ENCODE measurements at places on chromosomes 12 and 14. TPM values are rescaled to one million over a fixed set of nuclear protein-coding genes. Genes with fewer than 3 reads are reported as not detected.

GRCh38 chr14:100504372-100505078 lies 82.7 kb downstream of the BEGAIN start:
- DNase-seq = no peak

CRIP2 gene
- polyA plus RNA-seq = 360 TPM

DNA sequence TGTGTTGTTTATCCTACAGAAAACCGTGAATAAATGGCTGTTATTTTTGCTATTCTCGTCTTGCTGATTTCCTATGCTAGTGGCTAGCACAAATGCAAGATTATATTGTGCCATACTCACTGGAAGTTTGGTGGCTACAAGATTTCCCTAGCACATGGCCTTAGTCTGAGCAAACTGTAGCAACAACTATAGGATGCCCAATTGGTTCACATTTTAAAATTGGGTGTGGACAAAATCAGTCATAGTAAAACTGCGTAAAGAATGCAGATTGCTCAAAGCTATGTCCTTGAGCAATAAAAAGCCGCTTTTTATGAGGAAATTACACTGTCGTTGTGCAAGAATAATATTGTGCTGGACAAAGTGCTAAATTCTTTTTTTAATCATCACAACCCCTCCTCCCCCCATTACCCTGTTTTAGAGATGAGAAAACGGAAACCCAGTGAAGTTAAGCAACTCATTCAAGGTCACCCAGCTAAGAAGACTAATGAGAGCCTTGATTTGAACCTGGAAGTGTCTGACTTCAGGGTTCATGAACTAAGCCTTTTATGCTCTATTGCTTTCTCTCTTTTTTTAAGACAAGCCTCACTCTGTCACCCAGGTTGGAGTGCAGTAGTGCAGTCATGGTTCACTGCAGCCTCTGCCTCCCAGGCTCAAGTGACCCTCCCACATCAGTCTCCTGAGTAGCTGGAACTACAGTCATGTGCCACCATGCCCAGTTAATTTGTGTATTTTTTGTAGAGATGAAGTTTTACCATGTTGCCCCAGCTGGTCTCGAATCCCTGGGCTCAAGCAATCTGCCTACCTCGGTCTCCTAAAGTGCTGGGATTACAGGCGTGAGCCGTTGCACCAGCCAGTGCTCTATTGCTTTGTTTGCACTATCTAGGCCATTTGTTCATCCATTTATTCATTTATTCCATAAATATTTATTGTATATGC lies 73.6 kb downstream of the SRGAP1 start:
- peak; percentile 83 for DNase-seq

DNA sequence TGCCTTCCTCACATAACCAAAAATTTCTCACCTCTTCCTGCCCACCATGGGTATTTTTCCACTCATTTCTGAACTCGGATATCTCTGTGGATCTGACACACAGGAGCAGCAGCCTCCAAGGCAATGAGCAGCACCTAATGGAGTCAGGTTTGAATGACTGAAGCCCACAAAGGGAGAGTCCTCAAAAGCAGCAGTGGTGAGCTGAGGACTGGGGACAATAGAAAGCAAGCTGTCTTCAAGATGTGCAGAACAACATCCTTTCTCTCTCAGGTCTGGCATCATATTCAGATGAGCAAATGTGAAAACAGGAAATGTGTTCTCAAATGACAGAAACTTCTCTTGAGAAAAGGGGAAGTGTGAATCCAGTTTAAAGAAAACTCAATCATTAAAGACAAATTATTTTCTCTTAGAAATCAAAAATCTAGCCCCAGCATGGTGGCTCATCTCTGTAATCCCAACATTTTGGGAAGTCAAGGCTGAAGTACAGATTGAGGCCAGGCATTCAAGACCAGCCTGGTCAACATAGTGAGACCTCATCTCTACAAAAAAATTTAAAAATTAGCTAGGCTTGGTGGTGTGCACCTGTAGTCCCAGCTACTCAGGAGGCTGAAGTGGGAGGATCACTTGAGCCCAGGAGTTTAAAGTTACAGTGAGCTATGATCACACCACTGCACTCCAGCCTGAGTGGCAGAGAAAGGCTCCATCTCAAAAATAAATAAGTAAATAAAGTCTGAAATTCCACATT lies 54.2 kb downstream of the C12orf42 start:
- no peak for DNase-seq

NYNRIN gene
- 6.4 TPM for polyA plus RNA-seq

DNA sequence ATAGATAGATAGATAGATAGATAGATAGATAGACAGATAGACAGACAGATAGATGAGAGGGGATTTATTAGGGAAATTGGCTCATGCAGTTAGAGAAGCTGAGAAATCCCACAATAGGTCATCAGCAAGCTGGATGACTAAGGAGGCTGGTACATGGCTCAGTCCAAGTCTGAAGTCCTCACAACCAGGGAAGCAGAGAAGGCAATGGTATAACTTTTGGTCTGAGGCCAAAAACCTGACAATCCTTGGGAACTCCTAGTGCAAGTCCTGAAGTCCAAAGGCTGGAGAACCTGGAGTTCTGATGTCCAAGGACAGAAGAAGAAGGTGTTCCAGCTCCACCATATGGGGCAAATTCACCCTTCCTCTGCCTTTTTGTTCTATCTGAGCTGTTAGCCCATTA lies 517.6 kb upstream of the ATP2B1 start:
- DNase-seq = no peak

HOXC12 gene
- not detected for polyA plus RNA-seq

HELB gene
- 0.15 TPM for polyA plus RNA-seq
